Stimulated activated CD4-positive, alpha-beta T cell treated with anti-CD3 and anti-CD28 coated beads, Interleukin-4, amount 100 ng/mL, for 4 hours (primary cell): ENCODE measurements at places on chromosomes 4 and X.
A peak's percentile ranks its signal among the peaks of the same experiment; 100 is the strongest.

- no peak for DNase-seq
These were observed 131.9 kb downstream of the REELD1 start for GRCh38 chr4:146346276-146346675.

DNA sequence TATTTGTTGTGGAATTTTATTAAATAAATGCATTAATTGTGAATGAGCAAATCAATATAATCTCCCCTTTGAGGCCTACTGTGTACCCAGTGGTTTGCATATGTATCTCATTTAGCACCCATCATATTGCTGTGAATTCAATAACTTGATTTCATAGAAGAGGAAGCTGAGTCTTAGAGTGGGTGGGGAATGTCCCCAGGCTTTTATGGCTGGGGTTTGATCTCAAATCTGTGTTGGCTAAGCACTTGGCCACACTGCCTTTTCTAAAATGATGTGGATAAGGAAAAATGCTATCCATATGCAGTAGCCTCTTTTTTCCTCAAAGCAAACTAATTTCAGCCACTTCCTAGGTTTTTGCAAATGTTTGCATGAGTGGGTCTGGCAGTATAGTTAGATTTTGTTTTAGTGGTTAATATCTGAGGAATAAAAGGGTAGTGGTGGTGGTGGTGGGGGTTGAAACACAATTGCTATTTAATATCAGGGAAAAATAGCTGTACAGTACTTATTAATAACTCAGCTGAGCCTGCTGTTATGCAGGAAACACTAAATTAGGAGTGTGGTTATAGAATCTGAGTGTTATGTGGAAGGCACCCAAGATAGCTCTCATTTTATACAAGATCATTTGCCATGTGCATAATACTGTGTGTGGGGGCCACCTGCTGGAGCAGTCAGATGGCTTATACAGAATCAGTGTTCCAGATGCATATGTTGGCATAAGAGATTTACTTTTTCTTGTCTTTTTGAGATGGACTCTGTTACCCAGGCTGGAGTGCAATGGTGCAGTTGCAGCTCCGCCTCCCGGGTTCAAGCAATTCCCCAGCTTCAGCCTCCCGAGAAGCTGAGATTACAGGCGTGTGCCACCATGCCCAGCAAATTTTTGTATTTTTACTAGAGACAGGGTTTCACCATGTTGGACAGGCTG, 108.0 kb downstream of the TMEM131L start:
- peak; percentile 49 for DNase-seq

DNA sequence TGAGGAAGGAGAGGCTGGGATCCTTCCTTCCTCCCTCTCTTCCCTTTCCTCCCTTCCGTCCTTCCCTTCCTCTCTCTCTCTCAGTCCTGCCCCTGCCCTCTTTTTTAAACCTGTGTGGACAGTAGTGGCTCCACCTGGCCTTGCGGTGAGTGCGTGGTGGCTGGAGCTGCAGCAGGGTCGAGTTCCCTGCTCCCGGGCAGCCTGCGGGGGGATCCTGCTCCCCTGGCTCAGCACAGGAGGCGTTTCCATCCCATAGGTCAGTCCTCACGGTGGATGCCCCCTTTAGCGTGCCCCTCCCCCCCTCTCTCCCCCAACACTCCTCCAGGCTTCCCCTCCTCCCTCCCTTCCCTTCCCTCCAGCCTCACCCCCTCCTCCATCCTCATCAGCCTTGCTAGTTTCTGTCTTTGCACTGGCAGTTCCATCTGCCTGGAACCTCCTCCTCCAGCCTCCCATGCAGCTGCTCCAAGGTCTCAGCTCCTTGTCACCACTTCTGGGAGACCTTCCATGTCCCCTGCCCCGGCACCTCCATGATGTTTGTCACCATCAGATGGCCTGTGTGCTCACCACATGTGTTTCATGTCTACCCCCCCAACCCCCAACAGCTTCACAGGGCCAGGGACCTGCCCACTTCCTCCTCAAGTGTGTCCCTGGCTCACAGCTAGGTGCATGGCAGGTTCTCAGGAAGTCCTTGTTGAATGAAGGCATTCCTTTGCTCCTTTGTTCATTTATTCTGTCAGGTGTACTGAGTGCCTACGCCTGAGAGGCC, 68.4 kb downstream of the PSAPL1 start:
- DNase-seq, result no peak

DNA sequence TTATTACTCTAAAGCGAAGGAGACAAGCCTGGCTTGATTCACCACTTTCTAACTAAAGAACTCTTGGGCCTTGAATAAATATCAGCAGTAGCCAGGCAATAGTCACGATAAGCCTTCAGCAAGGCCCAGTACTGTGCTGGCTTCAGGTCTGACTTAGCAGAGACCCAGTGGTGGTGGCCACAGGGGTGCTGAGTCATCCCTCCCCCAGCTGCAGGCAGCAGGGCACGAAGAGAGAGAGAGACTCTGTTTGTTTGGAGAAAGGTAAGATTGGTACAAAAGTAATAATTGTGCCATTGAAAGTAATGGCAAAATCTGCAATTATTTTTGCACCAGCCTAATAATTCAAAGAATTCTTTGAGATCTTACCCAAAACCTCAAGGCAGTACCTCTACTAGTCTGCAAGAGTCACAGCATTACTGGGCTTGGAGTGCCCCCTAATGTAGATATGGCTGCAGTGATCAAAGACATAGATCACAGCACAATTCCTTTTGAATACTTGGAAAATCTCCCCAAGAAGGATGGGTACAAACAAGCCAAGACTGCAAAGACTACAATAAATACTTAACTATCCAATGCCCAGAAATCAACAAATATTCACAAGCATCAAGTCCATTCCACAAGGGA, 159.5 kb upstream of the USP38 start:
- no peak for DNase-seq

- no peak for DNase-seq
These were observed 201.2 kb upstream of the HAND2 start for GRCh38 chr4:173731257-173731656.

- DNase-seq, result no peak
These were observed 37.4 kb upstream of the PRSS48 start for GRCh38 chr4:151239608-151240007.

DNA sequence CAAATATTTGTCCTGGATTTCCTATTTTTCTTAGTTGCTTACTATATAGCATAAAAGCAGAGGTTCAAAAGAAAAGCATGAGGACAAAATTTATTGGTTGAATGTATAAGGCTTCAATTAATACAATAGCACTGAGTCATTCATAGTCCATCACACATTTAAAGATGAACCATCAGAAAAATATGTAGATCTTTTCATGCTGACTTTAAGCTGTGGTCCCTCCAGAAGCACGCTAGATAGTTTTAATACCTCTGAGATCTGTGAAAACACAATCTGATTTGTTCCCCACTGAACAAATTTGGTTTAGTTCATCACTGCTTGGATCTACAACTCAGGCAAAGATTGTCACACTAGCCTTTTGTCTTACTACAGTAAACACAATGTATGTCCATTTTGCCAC, 377.2 kb upstream of the ANXA10 start:
- no peak for DNase-seq

DNA sequence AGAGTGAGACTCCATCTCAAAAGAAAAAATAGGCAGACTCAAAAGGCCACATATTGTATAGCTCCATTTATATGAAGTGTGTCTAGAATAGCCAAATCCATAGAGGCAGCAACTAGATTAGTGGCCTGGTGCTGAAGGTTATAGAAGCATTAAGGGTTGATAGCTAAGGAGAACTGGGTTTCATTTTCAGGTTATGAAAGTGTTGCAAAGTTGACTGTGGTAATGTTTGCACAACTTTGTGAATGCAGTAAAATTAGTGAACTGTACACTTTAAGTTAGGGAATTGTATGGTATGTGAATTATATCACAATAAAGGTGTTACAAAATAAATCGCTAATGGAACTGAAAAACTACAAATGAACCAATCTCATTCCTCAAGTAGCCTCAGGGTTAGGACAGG, 28.3 kb downstream of the TXLNG start:
- no peak for DNase-seq

DNA sequence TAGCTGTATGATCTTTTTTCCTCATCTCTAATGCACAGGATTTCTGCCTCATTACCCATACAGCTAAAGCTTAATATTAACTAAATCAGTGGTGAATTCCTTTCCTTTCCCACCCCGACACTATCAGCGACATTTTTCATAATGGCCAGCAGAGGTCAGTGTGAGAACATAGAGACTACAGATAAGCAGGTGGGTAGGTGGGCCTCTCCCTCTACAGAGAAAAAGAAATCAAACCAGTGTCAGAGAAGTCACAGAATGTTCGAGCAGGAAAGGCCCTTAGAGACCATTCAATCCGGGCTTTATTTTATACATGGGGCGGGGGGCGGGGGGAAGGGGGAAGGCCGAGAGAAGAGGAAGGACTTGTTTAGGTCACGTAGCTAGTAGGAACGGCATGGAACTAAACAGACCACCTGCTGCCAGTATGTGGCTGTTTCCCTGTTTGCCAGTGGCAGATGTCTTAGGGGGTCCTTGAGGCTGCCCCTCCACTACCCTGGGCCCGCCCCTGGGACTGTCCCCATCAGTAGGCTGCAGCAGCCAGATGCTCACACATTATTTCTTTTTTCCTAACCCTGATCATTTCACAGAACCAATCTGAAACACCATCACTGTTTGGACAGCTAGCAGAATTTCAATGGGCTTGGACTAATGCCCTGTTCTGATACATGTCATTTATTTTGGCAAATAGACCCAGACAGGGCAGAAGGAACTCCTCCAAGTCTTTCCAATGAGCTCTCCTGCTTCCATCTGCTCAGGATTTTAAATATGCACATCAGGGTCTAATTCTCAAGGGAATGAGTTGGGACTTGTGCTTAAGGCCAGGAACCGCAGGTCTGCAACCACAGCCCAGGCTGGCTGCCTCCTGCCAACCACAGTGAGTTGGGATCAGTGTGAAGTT, 133.4 kb downstream of the ATG4A start:
- DNase-seq, result no peak

DNA sequence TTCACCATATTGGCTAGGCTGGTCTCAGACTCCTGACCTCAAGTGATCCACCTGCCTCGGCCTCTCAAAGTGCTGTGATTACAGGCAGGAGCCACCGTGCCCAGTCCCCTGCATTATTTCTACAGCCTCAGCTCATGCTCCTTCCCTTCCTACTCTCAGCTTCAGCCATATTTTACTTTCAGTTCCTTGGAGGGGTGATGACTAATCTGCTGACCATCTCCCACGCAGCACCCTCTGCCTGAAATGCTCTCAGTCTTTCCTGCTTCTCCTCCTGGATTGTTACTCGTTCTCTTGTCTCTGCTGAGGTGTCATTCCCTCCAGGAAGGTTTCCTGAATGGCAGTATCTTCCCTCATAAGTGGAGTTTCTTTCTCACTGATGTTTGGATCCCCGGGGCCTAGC, 63.3 kb downstream of the MOSPD2 start:
- DNase-seq, result no peak

DNA sequence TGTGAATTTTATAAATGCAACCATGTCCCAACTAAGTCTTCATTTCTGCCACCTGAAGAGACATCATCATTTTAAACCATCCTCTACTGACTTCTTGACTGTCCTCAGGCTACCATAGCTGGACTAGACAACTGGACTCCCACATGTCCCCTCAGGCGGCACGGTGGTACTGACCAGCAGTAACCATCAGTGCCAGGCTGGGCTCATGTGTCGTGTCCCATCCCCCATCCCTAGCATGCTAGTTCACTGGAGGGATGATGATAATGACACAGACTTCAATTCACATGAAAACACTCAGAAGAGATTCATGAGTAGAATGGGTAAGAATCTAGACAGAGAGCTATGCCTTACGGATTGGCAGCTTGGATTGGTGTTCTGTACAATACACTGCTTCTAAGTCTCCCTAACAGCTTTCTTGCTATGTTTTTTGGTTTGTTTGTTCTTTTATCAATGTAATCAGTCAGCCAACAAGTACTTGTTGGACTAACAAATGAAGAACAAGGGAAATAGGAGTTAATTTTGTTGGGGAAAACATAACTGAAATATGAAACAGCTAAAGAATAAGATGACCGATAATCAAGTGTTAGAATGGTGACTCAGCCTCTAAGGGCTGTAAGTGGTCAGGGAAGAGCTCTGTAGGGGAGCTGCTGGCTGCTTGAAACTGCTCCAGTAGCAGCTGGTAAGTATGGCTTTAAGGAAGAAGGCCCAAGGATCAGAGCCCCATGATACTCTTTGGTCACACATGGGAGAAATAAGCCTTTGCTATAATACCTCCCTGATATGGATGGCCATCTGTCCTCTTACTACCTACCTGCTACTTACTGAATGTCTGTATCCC, 10.3 kb downstream of the ZDHHC9 start:
- no peak for DNase-seq

GRCh38 chr4:11209826-11210225, 218.9 kb downstream of the HS3ST1 start:
- DNase-seq, result no peak

DNA sequence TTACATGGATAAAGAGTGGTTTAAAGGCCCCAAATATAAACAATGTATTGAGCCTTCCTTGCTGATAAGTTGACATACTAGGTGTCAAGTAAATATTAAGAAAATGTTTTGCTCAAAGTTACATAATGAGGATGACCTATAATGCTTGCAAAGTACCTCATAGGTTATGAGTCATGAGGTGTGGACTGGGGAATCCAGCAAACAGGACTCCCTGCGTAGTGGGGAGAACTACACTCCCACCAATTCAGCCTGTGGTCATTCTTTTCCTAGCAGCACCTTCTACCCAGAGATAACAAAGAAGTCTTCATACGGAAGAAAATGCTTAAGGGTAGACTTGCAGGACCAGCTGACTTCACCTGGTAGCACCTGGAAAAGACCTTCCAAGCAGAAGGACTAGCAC, 418.9 kb upstream of the CPEB2 start:
- DNase-seq, result no peak

DNA sequence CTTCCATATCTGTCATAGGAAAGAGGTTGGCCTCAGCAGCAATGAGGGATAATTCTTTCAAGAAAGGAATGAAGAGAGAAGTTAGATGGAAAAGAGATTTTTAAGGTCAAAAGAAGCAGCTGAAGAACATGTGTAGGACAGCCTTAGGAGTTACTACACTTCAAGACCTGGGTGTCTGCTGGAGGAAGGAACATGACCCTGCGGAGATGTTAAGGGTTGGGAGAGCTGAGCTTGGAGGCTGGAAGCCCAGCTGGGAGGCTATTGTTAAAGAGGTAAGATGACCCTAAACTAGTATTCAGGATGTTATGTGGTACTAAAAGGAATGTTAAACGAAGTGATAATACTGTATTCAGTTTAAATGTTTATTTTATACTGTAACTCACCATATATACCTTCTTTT, 15.0 kb downstream of the HADH start:
- no peak for DNase-seq

- DNase-seq, result peak; percentile 2
These were observed 552 bp downstream of the ADH5 start for GRCh38 chr4:99088023-99088449.

DNA sequence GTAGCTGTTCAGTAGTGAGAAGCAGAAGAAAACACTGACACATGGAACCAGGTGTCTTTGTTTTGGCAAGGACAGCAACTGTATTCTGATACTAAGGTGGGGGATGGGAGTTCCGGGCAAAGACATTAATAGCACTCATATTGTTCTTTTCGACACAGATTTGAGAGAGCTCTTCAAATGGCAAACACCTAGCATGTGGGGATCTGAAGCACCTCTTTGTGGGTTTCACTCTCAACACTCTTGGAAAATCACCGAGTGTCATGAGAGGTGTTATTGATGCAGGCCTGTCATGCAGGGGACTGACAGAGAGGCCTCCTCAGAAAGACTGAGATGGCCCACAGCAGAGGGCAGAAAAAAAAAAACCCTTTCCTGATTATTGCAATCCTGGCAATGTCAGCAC, 228.4 kb upstream of the VCX start:
- no peak for DNase-seq

GRCh38 chrX:31921236-31921635, 849.4 kb upstream of the FTHL17 start:
- no peak for DNase-seq
